ENCODE measurements at places on chromosomes 13 and 19.

DNA sequence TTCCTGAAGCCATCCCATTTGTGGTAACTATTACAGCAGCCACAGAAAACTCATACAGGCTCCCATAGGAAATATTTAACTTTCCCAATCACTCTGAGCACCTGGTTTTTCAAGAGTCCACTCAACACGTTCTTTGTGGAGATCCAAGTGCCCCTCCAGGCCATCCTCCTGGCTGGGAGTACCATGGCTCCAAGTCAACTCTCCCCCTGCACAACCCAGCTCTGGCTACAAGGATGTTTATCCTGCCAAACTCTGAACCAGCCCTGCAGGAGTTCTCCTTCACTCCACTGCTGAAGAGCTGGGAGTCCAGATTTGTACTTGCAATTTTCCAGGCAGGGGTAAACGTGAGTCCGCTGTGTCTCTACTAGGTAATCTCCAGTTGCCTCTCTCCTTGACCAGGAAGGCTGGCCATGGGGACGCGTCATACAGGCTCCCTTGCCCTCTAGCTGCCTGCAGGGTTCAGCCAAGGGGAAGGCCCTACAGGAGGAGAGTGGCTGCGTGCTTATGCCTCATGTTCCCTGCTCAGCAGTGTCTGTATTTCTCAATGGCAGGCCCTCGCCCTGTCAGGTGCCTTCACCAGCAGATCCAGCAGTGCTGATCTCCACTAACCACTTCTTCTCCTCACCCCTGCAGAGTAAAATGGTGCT lies 29.9 kb upstream of the ARGLU1 start:
- no peak for DNase-seq

DNA sequence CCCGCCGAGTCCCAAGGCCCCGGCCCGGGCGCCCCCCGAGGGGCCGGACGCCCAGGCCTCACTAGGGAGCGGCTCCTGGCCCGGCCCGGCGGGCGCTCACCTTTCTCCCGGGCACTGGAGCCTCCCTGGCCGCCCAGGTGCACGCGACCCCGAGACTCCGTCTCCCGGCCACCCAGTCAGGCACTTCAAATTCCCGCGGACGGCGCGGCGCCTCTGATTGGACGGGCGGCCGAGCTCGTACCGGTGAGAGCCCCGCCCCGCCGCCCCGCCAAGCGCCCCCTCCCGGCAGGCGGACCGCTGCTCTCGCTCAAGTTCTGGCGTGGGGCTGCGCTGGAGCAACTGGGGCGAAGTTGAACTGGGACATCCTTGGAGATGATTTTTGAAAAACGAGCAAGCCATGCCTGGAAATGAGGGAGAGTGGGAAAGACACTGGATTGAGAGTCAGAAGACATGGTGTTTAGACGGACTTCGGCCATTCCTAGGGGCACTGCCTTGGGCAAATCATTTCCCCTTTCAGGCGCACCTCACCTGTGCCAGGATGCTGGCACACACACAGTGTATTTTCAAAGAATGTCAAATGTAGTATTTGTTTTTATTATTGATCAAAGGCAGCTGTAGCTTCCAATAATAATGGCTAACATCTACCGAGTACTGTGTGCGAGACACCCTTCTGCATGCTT lies 485.3 kb downstream of the UQCRFS1 start:
- no peak for DNase-seq

- no peak for DNase-seq
Measured at GRCh38 chr13:106468207-106468606, 67.3 kb downstream of the EFNB2 start.

DNA sequence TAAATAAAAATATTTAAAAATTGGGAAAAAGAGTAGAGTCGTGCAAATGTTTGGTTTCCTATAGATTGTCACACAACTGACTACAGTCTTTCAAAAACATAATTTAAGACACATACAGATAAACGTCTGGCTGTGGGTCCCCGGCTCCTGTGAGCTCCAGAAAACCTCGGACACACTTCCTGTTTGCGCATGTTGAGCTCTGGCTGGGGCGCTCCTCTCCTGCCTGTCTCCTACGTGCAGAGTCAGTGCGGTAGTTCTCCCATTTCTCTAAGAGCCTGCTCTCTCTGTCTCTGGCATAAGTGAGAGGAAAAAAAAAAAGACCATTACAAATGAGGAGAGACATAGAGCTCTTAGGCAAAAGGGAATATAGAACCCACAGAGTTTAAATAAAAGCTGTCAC lies 128.2 kb upstream of the OBI1 start:
- no peak for DNase-seq

GRCh38 chr19:18590273-18591272 lies 2.0 kb downstream of the REX1BD start:
- DNase-seq = no peak

DNA sequence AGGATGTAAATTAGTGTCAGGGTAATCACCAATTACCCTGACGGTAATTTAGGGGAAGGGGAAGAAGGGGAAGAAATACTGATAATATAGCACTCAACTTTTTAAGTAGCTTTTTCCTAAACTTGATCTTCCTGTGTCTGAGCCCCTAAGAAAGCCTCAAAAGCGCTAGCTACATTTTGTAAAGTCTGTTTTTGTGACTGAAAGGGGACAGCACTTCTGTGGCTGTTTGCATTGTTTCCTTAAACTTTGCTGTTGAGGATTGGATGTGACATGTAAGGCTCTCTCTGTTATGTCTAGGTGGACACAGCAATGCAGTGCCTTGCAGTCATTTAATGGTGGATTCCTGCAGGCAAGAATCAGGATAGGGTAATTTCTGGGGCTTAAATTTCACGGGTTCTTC lies 42.8 kb downstream of the SPATA13 start:
- DNase-seq = no peak

- DNase-seq = no peak
Measured at GRCh38 chr13:39036212-39036611, 1.7 kb downstream of the PROSER1 start.

DNA sequence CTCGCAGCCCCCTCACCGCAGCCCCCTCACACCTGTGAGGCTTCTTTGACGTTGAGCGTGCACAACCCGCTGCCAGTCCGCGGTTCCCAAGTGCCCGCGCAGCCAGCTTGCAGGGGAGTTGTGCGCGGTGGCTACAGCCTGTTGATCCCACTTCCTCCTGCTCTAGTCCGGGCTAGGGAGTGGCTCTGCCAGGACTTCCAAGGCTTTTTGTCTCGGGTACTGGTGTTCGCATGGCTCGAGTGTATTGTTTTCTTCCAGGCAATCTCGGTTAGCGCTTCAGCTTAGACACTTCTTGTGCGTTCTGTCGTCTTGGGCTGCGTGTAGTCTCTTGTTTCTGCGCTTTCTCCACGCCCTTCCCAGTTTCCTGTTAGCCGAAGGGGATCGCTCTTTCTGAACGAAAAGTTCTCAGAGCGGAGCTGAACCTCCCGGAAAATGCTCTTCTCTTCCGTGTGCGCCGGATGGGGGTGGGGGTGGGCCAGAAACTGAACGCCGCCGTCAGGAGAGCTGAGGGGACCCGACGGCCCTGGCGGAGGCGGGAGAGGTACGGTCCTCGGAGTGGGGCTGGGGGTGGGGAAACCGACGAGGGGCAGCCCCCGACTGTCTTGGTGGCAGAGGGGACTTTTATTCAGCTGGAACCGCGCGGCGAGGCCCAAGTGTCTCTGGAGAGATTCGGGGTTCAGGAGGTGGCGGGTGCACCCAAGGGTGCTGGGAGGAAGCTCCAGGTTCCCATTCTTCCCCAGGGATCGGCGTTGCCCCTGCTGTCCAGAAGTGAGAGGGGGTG lies 697 bp upstream of the DGKH start:
- DNase-seq = no peak

DNA sequence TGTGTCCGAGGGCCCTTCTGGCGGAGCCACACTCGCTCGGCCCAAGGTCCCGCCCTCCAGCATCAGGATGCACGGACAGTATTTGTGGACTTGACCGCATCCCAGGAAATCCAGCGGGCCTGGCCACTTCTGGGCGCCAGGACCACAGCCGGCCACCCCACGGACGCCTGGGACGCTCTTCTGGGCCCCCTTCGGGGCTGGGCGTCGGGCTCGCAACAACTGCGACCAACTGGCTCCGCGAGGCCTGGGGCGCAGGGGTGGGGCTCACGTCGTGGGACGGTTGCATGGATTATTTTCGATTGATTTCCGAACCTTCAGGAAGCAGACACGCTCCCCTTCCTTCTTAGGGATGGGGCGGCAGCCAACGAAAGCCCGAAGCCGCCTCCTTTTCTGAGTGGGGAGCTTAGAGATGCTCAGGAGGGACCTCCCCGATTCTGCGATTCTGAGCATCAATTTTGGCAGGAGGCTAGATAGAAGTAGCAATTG lies 521 bp upstream of the NUP58 start:
- no peak for DNase-seq

- DNase-seq = no peak
Measured at GRCh38 chr13:39816936-39817335, 161.5 kb downstream of the COG6 start.

DNA sequence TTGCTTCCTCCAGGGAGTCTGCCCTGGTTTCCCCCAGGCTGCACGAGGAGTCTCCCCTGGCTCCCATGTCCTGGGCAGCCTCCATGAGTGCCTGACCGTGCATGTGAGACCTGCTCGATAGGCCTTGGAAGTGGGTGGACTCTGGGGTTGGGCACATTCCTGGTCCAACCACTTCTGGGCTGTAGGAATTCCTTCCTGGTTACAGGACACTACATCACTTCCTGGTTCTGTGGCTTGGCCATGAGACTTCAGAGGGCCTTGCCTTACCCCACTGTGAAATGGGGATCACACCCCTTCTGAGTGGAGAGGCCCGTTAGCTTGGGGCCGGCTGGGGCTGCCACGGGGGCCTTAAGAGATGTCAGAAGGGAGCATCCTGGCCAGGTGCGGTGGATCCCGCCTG lies 4.0 kb upstream of the ZNF628 start:
- no peak for DNase-seq

DNA sequence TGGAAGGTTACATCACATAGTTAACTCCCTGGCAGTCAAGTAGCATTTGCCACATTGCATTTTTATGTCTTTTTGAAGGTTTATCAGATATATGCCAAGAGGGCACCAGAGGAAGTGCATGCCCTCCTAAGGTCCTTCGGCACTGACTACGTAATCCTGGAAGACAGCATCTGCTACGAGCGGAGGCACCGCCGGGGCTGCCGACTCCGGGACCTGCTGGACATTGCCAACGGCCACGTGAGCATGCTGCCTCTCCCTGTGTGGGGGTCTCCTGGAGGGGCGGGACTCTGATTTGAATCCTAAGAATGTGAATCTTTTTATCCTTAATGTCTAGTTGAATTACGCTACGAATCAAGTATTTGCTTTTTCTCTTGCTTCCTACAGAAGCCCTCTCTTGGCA lies 74.8 kb downstream of the DPY19L3 start:
- no peak for DNase-seq

- DNase-seq = no peak
Measured at GRCh38 chr13:75285310-75285709, 196.7 kb downstream of the TBC1D4 start.

GRCh38 chr19:18214779-18215433 lies 11.1 kb upstream of the RAB3A start:
- DNase-seq = no peak

DNA sequence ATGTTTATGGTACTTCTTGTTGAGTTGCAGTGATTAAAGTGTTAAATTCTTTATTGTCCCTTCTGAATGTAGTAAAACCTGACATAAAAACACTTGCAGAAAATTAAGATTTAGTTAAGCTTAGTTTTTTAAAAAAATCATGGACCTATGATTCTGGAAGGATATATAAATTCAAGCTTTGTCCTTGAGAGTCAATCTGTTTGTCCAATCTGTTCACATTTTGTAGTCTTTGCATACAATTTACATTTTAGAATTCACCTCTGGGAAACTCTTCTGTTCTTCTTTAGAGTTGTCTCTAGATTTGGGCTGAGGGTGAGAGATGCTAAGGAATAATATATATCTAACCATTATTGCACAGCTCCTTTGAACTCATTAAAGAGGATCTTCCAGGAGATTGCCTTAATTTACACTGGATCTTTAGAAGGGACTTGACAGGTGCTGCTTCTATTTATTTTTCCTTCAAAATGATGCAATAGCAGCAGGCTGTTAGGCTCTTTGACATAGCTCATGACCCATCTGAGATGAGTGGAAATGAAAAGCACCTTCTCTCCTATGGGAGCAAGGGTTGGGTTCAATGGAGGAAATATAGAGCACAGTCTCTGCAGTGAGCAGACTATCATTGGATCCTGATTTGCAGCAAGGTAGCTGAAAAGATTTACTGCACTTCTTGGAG lies 433.9 kb downstream of the GPC6 start:
- no peak for DNase-seq

- no peak for DNase-seq
Measured at GRCh38 chr13:25380741-25381324, 9.1 kb downstream of the ATP8A2 start.

DNA sequence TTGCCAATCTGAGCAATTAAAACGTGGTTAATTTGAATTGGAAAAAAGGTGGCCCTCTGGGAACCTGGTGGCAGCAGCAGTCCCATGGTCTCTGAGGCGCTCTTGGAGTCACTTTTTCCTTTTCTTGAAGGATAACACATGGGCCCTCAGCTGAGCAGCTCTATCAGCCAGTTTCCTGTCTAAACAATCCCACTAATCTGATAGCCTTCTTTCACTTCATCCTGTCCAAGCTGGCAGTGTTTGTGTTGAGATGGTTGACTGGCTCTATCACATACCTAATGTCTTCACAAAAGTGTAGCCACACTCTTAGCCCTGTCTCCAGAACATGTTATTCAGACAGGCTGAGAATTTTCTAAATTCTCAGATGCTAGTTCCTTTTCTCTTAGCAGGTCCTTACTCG lies 10.7 kb downstream of the MZT1 start:
- no peak for DNase-seq

DNA sequence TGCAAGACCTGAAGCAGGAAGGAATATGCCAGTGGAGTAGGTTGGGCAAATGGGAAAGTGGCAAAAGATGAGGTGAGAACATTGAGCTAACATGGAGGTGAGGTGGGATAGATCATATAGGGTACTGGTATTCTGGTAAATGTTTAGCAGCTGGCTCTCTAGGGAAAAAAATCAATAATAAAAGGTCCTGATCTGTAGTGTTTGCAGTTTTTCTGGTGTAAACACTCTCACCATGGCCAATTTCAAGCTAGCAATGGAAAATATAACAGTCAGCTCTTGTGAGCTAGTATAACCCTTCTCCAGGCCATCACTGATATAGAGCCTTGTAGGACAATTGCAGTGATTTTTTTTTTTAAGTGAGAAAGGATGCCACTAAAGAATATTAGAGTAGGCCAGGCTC lies 31.3 kb downstream of the RFC3 start:
- DNase-seq = no peak

DNA sequence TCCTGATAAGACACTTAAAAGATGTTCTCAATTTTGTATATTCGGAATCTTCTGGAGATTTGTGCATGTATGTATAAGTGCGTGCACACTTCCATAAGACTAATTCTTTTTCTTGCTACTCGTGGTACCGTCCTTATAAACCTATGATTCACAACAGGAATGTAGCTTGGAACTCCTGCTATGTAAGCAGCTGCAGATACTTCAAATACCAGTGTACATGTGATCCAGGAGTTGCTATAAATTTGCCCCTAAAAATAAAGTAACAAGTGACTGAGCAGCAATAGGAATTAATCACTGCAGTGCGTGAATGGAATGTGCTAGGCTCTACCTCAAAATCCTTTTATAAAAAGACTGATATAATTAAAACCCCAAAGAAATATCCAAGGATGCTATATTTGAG lies 214.9 kb downstream of the KLF5 start:
- no peak for DNase-seq

Measured in stimulated activated CD8-positive, alpha-beta memory T cell treated with anti-CD3 and anti-CD28 coated beads, Interleukin-2, amount 100 ng/mL, for 1 hour (primary cell).